ENCODE measurements at places on chromosomes 12 and 14.
A peak's percentile ranks its signal among the peaks of the same experiment; 100 is the strongest.

DNA sequence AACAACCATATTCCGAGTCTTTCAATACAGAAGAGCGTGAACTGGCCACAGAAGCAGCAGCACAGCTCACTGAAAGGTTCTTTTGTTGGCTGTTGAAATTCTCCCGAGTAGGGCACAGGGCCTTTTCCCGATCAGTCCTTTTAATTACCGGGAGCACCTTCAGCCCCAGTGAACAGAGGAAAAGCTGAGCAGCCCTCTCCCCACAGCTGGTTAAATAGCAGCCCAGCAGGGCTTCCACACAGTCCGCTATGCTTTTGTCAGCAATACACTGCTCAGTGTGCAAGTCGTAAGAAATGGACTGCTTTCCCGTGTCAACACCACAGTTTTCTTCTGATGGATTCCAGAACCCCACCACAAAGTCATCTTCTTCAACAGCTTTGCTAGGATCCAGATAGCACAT lies 61.3 kb downstream of the DICER1 start:
- no peak for DNase-seq

GRCh38 chr14:82070040-82070439 lies 536.4 kb upstream of the SEL1L start:
- no peak for DNase-seq

DNA sequence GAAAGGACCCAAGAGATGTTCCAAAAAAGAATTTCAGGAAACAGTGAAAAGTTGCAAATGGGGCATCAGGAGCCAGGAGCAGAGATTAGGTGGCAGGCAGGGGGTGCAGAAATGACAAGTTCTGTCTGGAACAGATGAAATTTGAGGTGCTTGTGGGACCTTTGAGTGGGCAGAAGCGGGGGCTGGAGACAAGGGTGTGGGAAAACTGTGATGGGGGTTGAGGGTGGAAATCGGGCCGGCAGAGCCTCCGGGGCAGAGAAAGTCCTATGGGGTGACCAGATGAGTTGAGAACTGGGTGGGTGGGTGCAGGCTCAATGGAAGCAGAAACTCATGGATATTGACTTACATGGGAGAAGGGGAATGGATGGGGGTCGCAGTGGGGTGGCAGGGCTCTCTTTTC lies 1.6 kb upstream of the NR4A1 start:
- DNase-seq = no peak

- no peak for DNase-seq
These were observed 371.7 kb downstream of the RGS6 start for GRCh38 chr14:72303930-72304329.

DNA sequence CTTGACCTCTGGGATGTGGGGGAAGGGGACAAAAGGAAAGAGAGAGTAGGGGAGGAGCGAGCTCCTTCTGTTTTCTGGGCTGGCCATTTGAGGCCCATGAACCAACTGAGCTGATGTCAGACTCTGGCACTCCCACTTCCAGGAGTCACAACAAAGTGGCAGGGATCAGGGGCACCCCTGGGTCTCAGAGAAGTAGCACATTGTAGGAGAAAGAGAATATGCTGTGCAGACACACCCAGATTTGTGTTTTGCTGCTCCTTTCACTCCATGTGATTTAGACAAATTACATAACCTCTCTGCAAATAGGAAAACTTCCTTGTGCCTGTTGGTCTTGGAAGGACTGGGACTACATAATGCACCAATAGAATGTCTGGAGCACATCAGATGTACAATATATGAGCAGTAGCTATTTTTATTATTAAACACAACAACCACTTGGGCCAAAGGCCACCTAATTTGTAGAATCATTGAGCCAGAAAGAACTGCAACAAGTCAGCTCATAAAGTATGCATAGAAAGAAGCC lies 265.5 kb downstream of the ZFP36L1 start:
- DNase-seq = no peak

DNA sequence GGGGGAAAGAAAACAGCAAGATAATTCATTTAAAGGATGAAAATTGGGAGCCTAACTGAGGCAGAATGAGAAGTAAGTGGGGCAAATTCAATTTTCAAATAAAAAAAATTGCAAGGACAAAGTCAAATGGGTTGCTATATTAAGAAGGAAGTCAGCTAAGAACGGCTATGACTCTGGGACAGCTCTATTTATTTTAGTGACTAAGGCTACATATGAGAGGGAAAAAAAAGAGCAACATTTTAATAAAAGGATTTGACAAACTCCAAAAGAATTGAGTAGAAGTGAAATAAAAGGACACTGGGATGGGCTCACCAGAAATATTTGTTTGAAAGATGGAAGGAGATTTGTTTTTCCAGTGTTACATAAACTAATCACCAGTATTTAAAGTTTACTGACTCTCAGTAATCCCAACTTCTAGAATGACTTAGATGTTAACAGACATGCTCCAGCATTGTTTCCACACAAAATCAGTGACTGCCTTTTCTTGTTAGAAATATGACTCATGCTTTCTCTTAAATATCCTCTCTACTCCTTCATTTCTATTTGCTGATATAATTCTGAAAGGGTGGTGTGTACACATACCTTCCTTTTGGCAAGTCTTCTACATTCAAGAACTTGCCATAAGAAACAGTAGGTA lies 198.5 kb downstream of the SLC25A21 start:
- peak; percentile 80 for DNase-seq

DNA sequence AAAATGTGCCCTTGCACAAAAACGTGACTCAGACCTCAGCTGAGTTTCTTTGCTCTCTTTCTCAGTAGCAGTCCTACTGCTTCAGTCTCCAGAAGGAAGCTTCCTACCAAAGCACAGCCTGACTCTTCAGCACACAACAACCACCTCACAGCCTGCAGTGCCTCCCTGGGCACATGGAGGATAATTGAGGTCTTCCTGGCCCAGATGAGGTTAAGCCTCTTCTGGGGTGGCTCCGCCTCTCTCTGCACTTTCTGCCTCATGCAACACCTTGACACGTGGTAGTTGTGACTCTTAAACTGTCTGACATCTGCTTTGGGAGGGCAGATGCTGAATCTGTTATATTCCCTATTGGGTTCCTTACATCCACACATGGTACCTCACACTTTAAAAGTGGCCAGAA lies 33.8 kb downstream of the GIT2 start:
- no peak for DNase-seq

DNA sequence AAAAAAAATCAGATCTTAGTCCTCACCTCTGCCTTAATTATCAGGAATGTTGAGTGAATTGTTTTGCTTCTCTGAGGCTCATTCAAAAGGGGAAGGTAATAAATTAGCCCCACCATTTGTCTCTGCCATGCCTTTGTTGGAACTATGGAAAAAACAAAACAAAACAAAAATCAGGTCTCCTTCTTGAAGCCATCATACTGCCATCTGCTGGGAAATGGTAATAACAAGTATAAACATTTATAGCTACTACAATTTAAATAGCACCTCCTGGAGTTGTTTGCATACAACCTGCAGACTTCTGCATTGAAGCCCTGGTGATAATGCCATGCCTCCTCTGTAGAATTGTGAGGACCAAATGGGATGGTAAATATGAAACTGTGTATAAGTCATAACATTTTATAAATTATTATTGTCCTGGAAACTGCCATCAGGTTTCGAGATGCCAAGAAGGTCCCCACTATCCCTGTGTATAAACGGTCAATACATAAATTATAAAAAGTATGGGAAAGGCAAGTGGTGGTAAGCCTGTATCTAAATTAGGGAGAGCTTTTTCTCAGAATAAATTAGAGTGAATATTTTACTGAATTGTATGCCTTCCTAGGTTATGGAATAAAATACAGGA lies 87.2 kb upstream of the FGD4 start:
- DNase-seq = peak; percentile 80

DNA sequence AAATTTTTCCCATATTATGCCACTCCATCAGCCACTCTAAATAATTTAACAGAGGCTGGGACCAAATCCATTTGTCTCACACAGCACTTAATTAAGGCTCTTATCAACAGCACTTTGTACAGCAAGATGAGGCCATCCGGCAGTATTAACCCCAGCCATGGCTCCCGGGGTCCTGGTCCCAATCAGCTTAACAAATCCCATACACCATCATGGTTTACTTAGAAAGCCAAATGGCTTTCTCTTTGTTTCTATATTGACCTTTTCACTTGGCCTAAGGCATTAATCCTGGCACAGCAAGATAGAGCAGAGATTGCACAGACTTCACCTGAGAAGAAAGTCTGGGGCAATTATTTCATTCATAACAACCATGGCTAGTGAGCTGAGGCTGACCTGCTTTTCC lies 38.6 kb downstream of the SPTSSA start:
- DNase-seq = no peak

- no peak for DNase-seq
These were observed 353.0 kb upstream of the TMTC1 start for GRCh38 chr12:30136696-30137095.

GRCh38 chr12:58346032-58346632 lies 404.8 kb downstream of the ATP23 start:
- peak; percentile 68 for DNase-seq

GRCh38 chr14:65180725-65181025 lies 78.4 kb upstream of the MAX start:
- no peak for DNase-seq

- no peak for DNase-seq
These were observed 42.4 kb downstream of the ITPK1 start for GRCh38 chr14:93073358-93073707.

DNA sequence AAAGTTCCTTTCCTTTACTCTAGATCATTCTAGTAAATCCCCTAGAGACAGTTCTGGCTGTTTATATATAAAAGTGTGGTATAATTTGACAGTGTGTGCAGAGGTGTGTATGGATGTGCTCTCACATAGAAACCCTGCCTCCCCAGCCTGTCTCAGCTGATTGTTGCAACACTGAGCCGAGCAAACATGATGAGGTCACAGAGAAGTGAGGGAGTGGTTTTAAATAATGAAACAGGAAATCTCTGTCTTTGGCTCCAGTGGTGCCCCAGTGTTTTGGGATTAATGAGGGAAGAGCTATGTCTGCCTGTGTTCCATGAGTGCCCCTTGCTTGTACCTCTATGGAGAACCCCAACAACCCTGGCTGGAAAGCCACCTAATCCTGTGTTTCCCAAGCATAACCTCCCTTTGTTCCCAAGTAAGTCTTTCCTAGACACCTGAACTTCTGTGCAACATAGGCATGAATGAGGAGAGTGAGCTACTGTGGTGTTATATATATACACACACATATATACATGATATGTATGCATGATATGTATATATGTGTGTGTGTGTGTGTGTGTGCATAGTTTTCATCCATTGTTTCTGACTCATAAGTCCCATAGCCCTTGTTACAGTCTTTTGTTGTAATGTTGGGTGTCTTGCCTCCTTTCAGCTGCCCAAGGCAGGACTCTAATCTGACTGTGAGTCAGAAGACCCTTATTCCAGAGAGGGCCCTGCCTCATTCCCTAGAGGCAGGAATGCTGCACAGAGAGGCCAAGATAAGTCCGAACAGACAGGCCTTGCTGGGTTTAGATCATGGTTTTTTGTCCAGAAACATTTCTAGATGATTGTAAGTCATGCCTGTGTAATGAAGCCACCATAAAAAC lies 18.0 kb downstream of the TRAF3 start:
- DNase-seq = peak; percentile 94

DNA sequence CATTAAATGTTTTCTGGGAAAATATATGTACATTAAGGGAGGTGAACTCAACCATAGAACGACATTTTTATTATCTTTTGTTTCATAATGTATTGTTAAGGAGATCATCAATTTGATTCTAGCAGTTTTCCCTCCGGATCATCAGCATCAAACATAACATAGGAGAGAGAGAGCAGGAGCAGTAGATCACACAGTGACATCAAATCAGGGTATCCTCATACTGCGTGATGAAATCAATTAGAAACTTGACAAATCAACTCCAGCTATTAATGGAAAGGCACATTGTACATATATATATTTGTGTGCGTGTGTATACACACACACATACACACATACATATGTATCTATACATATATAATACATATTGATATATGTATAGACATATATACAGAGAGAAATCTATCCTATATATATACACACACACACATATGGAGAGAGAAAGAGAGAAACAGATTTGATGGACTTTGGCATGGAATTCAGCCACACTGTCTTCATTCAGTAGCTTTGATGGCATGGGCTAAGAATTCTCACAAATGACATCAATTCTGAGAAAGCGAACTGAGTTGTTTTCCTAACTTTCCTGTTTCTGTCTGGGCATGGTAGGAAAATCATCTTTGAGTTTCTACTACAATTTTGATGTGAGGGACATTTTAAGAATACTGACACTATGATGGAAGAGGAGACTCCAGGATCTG lies 1302.8 kb upstream of the SEL1L start:
- DNase-seq = no peak

DNA sequence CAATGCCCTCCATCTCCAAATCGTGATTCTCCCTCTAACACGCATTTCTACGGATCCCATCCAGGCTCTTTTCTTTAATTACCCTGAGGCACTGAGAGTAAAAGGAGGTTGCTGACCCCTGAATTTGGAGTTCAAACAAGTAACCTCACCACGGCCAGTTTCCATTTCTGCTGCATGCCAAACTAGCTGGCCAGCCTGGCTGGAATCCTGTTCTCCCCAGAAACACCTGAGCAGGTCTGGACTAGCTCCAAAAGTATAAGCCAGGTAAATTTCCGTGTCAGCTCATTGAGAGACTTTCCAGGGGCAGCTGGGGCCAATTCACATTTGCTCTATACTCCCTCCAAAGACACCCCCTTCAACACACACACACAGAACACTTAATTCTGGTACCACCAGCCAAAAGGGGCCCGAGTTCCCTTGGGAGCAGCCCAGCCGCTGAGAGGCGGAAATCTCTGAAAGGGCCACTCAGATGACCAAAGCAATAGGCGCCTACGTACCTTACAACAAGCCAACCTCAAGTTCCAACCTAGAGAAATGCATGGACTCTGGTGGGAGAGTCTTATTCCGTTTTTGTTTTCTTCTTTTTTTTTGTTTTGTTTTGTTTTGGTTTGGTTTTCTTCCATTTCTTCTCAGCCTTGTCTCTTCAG lies 131.4 kb downstream of the NDUFA12 start:
- no peak for DNase-seq

DNA sequence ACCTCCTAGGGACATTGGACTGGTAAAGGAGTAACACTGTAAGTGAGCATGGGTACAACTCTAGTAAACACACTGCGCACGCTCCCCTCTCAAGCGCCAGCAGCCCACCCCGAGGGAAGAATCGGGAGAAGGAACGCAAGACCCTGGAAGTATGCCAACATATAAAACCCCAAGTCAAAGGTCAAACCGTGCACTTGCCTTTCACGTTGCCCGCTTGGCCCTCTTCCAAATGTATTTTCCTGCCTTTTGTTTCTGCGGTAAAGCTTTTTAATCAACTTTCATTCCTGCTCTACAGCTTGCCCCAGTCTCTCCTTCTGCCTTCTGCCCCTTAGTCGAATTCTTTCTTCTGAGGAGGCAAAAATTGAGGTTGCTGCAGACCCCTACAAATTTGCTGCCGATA lies 17.6 kb upstream of the CHST11 start:
- no peak for DNase-seq

DNA sequence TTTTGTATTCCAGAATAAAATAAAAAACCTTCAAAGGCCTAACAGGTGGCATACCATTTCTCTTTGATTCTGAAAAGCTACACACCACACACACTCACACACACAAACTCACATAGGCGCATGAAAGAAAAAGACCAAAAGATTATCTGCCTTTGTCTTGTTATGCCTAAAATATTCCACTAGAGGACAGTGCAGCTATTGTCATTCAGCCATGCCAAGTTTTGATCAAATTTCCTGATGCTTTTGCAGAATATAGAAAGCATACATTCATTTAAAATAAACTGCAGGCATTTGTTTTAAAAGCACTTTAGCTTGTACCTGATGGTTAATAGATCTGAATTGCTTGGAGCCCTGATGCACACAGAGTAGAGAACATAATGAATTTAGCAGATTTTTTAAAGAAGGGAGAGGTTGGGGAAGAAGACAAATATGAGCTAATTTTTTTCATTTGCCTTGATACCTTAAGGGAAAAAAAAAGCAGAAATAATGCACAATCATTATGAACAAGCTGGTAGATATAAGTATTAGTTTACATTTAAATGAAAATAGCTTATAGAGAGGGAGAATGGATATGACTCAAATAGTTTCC lies 1766.9 kb upstream of the SEL1L start:
- DNase-seq = peak; percentile 56

All from cardiac fibroblast (primary cell).